ENCODE measurements at places on chromosomes 3 and 15.

GRCh38 chr3:54773271-54773670 is 154.6 kb downstream of the LRTM1 start:
- no peak for DNase-seq

DNA sequence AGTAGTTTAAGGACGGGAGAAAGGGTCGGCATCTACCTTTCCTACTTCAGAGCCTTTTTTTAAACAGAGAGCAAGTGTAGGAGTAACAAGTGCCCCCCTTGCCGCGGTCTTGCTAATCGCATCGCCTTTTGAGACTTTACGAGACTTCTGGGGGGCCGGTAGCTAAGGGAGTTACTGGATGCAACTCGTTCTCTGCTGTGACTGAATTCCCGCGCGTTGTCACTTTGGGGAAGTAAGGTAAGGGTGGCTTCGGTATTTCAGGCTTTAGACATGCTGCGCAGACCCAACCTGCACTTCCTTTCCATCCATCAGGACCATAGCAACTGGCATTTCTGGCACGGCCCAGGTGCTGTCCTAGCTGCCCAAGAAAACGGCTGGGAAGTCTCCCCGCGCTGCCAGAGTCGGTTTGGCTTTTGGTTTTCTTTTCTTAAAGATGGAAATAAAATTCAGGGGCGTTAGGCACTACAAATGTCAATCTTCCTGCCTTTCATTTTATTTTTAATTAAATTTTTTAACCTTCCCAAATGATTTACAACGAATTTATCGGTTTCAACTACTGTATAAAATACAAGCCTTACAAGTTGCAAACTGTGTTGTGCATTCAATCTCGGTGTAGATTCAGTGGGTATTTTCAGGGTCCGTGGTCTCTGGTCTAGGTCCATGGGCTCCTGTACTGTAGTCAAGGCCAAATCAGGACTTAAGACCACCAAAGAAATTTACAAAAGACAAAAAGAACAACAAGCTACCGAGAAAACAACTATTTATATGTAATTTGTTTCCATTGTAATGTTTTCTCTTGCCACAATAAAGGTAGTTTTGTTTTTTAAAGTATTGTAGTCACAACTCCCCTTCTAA is 3.5 kb downstream of the MECOM start:
- DNase-seq, result no peak

DNA sequence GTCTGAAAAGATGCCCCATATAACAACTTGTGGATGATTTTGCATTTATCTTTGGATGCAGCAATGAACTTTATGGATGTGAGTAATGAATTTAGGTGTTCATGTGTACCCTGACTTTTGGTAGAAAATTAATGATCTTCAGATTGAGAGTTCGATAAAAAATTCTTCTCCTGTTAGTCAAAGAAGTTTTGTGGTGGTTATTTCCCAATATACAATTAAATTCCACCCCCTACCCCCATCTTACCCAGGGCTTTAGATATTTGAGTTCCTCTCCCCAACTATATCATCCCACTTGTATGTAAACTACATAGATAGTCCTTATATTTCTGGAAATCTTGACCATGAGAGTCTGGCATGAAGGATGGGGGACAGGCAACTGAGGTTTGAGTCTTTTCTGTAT is 126.1 kb upstream of the ALDH1A3 start:
- no peak for DNase-seq

GRCh38 chr3:118544458-118544857 is 490.2 kb downstream of the IGSF11 start:
- no peak for DNase-seq

DNA sequence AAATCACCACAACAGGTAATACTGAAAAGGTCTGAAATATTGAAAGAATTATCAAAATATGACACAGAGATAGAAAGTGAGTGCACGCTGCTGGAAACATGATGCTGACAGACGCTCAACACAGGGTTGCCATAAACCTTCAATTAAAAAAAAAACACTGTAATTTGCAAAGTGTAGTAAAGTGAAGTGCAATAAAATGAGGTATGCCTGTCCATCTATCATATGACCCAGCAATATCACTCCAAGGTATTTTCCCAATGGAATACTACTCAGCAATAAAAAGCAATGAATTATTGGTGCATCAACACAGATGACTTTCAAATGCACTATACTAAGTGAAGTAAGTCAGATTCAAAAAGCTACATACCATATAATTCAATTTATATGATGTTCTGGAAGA is 47.6 kb upstream of the SLC12A8 start:
- DNase-seq, result no peak

GRCh38 chr3:187926620-187927019 is 181.4 kb upstream of the BCL6 start:
- DNase-seq, result no peak

Measured in D721Med (cell line).